Activated T-cell treated with anti-CD3 and anti-CD28 coated beads for 48 hours (primary cell): ENCODE measurements at places on chromosomes 3 and 15.

GRCh38 chr15:42836251-42836650 is 84.3 kb downstream of the TTBK2 start:
- no peak for DNase-seq

DNA sequence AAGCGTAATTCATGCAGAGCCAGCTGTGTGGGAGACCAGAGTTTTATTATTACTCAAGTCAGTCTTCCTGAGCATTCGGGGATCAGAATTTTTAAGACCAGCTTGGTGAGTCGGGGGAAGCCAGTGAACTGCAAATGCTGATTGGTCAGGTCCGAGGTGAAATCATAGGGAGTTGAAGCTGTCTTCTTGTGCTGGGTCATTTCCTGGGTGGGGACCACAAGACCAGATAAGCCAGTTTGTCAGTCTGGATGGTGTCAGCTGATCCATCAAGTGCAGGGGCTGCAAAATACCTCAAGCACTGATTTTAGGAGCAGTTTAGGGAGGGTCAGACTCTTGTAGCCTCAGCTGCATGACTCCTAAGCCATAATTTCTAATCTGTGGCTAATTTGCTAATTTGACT is 228.1 kb upstream of the ATP10A start:
- DNase-seq, result no peak

GRCh38 chr3:130948929-130949328 is 55.0 kb downstream of the ATP2C1 start:
- no peak for DNase-seq

- DNase-seq, result no peak
Observed at GRCh38 chr3:134777341-134777740, 17.7 kb upstream of the EPHB1 start.

- no peak for DNase-seq
Observed at GRCh38 chr3:148233403-148233802, 464.3 kb upstream of the AGTR1 start.

- no peak for DNase-seq
Observed at GRCh38 chr15:50138391-50138790, 19.4 kb upstream of the ATP8B4 start.

DNA sequence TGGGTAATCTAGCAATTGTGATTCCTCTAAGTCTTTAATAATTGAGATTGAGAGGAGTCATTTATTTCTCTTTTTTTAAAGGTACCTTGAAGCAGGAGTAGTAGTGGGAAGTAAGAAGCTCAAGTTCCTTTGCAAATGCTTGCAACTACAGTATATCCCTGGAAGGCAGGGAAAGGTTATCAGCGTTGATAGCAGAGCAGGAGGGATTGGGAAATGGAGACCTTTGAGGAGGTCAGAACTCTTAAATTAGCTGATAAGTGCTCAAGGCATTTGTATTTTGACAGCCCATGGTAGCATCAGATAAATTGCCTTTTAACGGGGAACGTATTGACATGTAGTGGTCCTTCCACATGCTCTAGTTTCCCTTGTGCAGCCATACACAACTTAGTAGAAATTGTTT is 47.7 kb downstream of the MEF2A start:
- DNase-seq, result no peak

DNA sequence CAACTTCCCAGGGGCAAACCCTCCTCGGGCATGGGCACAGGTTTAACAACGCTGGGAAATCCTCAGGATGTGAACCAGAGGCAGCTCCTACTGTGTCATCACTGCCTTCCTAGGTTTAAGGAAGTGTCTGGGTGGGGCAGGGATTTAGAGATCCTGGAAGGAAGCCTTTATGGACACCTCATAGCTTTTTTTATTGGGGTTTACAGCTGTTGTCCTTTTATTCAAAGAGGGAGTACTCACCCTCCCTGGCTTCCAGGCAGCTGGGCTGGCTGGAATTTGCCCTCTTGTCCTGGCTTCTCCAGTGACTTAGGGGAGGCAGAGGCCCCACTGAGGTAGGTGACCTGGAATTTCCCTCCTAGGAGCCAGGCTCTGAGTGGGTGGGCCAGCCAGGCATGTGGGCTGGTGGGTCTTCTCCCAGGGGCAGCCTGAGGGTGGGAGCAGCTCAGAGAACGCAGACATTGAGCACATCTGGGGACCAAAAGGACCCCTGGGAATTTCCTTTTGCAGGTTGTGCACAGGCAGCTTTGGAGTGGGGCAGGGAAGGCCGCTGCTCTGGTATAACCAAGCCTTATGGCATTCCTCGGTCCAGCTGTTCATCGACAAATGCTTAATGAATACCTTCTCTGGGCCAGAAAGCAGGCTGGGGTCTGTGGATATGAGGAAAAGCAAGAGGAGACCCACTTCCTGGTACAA is 13.5 kb upstream of the FAM3D start:
- no peak for DNase-seq

- no peak for DNase-seq
Observed at GRCh38 chr15:101451846-101452245, 37.7 kb downstream of the PCSK6 start.

GRCh38 chr3:177607589-177607988 is 410.3 kb upstream of the TBL1XR1 start:
- DNase-seq, result no peak

DNA sequence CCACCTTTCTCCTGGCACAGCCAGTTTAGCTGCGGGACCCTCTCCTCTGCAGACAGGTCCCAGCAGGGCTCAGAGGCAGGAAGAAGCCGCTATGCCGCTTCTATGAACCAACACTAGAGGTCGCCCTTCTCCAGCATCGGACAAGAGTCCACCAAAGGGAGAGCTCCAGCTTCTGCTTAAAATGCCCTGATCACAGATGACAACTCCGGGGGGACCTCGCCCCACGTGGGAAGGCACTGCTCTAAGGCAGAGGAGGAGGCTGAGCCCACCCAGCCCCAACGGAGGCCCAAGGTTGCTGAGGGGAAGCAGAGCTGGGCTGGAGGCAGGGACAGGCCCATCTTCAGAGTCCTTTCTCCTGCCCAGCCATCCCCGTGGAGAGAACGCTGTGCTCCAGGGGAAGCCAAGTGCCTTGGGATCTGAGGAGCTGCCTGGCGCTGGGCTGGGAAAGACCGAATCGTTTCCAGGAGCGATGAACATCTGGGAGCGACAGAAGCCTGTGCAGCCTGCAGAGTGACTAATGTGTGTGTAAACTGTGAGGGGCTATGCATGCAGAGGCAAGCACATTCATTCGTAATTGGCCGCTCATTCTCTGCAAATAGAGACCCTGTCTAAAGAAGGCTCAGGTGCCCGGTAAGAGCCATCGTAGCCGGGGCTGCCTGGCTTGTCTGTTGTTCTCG is 43.5 kb upstream of the BDH1 start:
- peak; percentile 68 for DNase-seq

DNA sequence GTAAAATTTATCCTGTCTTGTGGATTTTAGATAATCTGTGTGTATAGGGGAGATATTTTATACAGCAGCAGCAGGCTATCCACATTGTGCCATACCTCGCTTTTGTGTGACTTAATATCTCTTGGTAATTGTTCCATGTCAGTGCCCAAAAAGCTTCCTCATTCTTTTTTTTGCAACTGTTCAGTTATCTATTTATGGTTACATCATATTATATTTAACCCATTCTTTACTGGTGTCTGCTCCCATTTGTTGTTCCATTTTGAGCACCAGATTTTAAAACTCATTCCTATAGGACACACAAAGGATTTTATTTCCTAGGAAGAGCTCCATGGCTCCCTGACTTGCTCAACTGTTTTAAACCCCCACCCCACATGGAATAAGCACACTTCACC is 86.3 kb upstream of the RASGRP1 start:
- no peak for DNase-seq

GRCh38 chr15:67758619-67759300 is 66.5 kb upstream of the SKOR1 start:
- no peak for DNase-seq

DNA sequence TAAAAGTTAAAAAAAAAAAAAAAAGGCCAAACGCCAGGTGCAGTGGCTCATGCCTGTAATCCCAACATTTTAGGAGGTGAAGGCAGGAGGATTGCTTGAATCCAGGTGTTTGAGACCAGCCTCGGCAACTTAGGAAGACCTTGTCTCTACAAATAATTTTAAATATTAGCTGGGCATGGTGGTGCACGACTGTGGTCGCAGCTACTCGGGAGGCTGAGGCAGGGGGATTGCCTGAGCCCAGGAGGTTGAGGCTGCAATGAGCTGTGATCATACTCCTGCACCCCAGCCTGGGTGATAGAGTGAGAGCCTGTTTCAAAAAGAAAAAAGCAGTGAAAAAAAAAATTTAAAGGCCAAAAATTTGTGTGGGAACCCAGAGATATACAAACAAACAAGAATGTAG is 2.7 kb upstream of the DLEC1 start:
- DNase-seq, result no peak

GRCh38 chr3:194137008-194137505 is 1.1 kb downstream of the HES1 start:
- DNase-seq, result no peak

DNA sequence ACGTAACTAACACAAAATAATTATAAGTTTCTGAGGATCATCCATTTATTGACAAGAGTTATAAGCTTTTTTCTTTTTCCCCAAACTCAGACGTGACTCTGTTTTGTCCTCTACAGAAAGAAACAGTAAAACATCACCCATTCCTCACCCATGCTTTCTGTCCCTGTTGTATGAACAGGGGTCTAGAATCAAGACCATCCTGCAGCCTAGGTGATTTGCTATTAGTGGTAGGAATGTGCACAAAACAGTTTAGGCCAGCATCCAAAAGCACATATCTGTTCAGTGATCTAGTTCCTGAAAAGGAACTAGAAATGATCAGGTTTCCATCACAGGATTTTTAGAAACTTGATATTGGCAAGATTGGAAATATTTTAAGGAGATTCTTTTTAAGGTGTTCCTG is 527.6 kb downstream of the SOX2 start:
- DNase-seq, result no peak

GRCh38 chr3:72442759-72443158 is 405.5 kb downstream of the SHQ1 start:
- DNase-seq, result no peak

DNA sequence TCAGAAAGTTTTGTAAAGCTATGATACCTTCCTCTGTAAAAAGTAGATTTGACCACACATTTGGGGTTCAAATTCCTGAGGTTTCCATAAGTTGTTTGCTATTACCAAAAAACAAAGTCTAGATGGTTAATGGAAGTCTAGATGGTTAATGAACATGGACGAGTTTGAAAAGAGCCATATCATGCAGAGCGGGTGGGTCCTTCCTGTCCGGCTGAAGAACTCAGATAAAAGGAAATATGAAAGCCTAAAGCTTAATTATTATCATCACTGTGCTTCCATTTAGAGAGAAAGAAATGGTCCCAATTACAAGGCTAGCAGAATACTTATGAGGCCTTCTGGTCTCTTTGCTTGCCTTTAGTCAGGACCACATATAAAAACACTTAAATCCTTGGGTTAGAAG is 132.1 kb upstream of the SATB1 start:
- no peak for DNase-seq

- no peak for DNase-seq
Observed at GRCh38 chr15:77087213-77087612, 16.3 kb upstream of the TSPAN3 start.

GRCh38 chr15:58260725-58261267 is 122.6 kb downstream of the AQP9 start:
- DNase-seq, result no peak

DNA sequence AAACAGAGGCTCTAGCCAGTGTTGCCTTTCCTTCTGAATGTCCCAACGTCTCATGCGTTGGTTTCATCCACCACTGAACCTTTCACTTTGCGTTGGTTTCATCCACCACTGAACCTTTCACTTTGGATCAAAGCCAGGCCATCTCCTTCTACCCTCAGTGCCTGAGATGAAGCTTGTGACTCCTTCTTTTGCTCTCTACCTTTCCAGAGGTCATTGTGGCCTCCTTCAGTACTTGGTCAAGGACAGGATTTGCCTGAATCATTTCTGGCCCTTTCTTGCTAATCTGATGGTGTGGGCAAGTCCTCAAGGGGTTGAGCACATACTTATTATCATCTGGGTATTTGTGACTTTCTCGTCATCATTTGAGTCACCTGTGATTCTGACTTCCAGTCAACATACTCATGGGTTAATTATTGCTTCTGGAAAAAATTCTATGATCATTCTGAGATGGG is 50.0 kb downstream of the SELENOT start:
- no peak for DNase-seq

DNA sequence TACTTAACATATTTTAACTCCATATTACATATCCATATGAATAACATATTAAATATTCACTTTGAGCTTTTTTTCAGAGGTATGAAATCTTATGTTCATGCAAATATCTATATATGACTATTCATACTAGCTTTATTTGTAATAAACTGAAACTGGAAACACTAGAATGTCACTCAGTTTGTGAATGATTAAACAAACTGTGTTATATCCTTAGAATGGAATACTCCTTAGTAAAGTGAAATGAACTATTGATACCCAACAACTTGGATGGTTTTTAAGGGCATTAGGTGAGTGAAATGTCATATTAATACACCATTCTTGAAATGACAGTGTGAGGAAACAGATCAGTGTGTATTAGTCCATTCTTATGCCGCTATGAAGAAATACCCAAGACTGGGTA is 45.4 kb downstream of the ARHGAP11B start:
- no peak for DNase-seq

GRCh38 chr3:189337673-189338091 is 165.9 kb downstream of the TPRG1 start:
- DNase-seq, result no peak

DNA sequence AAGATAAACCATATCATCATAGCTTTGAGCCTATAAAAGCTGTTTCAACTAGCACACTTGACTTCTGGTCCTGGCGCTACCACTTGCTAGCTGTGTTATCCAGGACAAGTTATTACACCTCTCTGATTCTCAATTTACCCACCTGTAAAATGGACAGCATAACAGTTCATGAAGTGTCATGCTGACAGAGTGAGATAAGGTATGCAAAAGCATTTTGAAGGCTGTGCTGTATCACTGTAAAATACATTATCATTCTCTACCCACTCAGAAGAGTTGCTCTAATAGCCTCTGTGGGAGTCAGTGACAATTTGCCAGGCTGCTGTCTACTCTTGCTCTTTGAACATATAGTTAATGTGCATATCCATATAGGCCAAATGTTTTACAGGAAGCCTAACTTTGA is 93.0 kb downstream of the SSR3 start:
- no peak for DNase-seq

DNA sequence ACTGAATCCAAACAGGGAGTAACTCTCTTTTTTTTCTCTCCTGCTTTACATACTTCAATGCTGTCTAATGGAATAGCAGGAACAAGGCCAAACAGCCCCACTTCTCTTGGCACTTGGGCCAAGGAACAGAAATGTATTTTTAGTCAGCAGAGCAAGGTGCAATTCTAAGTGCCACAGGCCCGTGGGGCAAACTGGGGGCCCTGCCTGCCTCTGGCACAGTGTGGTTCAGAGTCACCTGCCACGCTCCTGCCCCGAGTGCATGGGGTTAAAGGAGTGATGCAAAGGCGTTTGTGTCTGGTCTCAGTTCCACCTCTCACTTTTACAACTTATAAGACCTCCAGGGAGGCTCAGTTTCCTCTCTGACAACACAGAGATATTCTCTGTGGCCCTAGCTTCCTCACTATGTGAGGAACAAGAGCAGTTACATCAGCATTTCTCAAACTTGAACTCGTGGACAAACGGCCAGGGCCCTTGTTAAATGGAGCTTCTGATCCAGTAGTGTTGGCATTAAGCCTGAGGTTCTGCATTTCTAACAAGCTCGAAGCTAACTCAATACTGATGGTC is 51.3 kb downstream of the LRIG1 start:
- DNase-seq, result no peak

- DNase-seq, result no peak
Observed at GRCh38 chr15:70761931-70762468, 1.4 kb downstream of the UACA start.

GRCh38 chr15:78830514-78831228 is 19.4 kb upstream of the ADAMTS7 start:
- DNase-seq, result no peak
